RCC 7860 (cell line): ENCODE measurements at places on chromosomes 6 and 20.

- DNase-seq = no peak
Measured at GRCh38 chr20:44888226-44889103, 3.0 kb downstream of the YWHAB start.

DNA sequence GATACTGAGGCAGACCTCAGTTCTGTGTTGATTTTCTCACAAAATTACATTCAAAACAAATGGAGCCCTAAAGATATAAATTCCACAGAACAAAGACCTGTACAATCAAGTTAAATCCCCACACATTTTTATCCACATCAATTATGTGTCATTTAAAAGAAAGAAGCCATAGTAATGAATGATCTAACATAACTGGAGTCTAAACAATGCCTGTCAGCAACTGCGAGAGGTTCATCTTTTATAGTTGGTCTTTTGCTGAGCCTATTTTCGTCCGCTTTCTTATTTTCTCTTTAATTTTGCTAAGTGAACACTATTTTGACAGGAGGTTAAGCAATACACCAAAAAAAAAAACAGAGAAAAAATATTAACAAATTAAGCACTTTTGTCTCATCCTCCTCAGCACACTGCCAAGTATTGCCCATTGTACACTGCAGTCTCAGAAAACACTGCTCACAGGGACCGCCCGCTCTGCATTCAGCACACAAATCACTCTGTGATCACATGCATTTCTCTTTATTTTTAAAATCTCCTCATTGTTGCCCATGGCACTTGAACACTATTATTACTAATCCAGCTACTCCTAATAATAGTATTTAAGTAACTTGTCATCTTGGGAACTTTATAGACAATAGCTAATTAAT is 140.8 kb downstream of the BTBD9 start:
- no peak for DNase-seq

DNA sequence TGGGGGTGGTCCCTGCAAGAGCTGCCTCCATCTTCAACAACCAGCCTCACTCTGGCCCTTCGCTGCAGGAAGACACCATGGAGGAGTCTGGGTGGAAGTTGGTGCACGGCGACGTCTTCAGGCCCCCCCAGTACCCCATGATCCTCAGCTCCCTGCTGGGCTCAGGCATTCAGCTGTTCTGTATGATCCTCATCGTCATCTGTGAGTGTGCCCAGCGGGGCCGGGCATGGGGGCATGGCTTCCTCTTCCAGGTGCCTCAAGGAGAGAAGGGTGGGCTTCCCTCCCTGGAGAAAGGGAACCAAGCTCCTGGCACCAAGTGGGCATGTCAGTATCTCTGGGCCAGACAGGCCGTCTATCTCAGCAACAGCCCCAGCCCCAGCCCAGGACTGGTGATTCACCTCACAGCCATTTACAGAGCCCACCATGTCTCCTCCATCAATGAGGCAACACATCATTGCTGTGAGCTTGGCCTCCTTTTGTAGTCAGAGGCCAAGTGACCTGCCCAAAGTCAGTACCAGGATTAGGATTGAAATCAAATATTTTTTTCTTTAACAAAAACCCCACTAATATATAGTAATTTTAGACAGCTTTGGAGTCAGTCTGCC is 40.2 kb downstream of the TM9SF4 start:
- no peak for DNase-seq

- no peak for DNase-seq
Measured at GRCh38 chr6:27568226-27568897, 95.5 kb upstream of the ZNF184 start.

- DNase-seq = no peak
Measured at GRCh38 chr6:14727494-14728395, 518.1 kb upstream of the JARID2 start.

- peak; percentile 25 for DNase-seq
Measured at GRCh38 chr6:39357998-39358686, 35.6 kb upstream of the KCNK16 start.

DNA sequence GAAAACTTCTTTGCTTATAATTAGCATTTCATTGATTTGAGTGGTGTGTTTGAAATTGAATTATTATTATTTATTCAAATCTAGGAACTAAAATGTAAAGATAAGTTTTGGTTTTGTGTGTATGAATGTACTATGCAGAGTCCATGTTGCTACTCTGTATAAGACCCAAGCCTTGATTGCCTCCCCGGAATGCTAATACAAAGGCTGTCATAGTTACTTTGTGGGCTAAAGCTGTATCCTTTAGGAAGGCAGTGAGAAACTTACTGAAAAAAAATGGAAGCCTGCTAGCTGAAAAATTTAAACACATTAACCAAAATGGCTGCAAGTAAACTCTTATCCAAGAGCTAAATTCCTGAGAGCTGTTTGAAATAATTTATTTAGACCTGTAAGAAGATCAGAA is 213.3 kb downstream of the ZFAND3 start:
- no peak for DNase-seq

DNA sequence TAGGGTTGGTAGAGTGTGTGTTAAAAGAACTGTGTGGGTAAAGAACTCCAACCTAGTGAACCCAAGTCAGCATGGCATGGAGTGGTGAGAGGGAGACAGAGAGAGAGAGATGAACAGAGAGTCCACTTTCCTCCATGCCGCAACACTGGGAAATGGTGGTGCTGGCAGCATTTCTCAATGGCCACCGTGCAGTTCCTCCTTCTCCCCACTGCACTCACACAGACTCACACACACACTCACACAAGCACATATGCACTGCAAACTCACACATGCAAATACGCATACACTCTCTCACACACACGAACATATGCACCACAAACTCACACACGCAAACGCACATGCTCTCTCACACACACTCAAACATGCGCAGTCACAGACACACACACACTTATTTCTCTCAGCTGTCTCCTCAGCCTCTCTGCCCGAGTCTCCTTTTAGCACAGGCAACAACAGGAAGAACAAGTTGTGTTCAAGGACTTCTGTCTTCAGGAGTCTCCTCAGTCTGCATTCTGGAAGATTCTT is 66.5 kb upstream of the LY86 start:
- no peak for DNase-seq

DNA sequence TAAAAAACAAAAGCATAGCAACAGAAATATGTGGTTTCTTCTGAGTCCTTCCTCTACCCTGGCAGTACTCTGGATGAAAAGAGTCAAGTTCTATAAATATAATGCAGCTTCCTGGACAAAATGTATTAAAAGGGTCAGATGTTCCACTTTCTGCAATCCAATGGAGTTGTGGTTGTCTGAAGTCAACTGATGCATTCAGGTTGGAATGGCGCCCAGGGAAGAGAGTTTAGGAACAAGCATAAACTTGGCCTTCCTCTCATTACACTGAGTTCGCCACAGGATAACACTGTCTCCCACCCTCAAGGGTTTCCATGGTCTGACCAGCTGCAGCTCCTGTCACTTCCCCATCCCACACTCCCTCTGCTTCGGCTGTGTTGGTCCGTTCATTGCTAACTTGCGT is 66.4 kb downstream of the PLEKHG1 start:
- DNase-seq = no peak
